ENCODE measurements at places on chromosomes 16 and 17.

GRCh38 chr17:78359997-78360370 lies at the start of gene SOCS3:
SOCS3 (minus strand) TSS chr17:78360077; CDS start chr17:78359095, 982 bp downstream.
- peak; percentile 95 for DNase-seq

GRCh38 chr17:17313350-17313991 lies 10.3 kb downstream of the NT5M start:
- DNase-seq: peak; percentile 64

- DNase-seq: no peak
These were observed 4.8 kb downstream of the LHX1 start for GRCh38 chr17:36942019-36942599.

GRCh38 chr16:85757341-85757822 lies 6.5 kb upstream of the C16orf74 start:
- no peak for DNase-seq

DNA sequence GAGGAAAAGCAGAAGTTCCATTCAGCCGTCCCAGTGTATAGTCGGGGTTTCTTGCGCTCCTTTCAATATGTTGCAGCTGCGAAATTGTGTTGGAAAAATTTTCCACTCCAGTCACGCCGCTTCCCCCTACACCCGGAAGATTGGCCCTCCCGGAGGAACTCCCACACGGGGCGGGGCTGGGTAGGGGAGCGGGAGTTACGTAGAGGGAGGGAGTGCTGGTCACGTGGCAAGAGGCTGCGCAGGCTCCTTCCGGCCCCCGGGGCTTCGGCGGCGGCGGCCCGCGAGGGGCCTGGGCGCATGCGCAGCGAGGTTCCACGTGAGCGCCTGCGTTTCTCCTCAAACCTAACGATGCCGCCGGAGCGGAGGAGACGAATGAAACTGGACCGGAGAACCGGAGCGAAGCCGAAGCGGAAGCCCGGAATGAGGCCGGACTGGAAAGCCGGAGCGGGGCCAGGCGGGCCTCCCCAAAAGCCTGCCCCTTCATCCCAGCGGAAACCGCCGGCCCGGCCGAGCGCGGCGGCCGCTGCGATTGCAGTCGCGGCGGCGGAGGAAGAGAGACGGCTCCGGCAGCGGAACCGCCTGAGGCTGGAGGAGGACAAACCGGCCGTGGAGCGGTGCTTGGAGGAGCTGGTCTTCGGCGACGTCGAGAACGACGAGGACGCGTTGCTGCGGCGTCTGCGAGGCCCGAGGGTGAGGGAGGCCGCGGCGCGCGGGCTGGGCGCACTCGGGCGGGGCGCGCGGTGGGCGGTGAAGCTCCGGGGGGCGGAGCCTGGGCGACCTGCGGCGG lies at the start of gene UTP18:
Gene UTP18 (plus strand): TSS at position 310 of the 787 bp plus-strand sequence. CDS start 39 bp downstream, at position 349.
- DNase-seq: peak; percentile 94

DNA sequence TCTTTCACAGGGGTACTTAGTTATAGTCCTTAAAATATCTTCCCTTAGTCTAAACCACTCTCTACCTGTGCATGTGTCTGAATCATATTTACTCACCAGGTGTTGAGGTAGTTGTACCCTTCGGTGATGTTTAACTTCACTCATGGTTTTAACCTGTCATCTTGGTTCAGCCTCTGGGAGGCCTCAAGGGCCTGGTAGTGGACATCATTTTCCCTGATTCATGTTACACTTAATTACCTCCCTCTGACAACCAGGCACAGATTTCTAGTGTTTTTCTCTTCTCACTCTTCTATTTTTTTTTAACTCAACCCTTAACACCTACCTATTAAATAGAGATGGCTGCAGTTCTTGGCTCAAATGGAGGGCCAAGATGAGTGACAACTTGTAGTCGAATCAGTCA lies 505.4 kb downstream of the TMEM114 start:
- DNase-seq: no peak

DNA sequence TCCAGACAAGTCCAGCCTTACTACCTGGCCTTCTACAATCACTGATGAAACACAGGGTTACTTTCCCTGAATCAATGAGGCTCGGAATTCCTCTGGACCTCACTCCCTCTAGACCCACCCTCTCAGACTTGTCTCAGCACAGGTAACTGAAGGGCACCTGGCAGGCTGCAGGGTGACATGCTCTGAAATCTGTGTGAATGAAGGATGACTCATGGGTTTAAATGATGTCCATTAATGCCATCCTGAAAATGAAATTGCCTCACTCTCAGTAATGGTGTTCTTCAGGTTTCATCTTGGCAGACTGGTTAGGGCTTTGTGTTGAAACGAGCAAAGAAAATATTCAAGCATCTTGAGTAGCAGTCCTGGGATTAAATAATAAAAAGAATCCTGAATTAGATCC lies 134.4 kb downstream of the MAF start:
- no peak for DNase-seq

DNA sequence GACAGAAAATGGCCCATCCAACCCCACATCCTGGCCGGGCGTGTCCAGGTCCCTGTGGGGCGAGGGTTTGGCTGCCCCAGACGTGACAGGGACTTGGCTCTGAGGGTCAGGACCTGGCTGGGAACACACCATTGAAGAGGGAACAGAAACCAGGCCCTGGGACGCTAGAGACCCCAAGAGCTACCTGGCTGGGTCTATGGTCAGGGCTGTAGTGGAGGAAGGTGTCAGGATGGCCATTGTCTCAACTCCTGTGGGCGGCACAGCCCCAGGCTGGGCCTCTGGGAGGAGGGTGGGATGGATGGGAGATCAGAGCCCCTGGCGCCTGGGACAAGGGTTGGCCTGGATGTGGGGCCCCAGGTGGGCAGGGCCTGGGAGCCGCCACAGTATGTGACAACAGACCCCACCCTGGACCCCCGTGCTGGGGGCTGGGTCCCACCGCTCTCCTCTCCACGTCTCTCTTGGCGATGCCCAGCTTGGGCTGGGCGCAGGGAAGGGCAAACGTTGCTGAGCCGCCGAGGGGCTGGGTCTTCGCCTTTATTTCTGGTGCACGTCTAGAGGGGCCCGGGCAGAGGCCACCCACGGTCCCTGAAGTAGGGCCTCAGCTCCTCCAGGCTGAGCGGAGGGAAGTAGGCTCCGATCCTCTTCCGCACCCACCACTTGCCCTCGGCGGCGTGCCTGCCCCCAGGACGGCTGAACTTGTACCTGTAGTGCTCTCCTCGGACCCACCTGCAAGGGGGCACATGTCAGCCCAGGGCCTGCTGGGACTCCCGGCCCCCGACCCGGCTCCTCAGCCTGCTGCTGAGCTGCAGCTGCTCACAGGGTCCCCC lies 53.7 kb upstream of the GNG13 start:
- DNase-seq: no peak

DNA sequence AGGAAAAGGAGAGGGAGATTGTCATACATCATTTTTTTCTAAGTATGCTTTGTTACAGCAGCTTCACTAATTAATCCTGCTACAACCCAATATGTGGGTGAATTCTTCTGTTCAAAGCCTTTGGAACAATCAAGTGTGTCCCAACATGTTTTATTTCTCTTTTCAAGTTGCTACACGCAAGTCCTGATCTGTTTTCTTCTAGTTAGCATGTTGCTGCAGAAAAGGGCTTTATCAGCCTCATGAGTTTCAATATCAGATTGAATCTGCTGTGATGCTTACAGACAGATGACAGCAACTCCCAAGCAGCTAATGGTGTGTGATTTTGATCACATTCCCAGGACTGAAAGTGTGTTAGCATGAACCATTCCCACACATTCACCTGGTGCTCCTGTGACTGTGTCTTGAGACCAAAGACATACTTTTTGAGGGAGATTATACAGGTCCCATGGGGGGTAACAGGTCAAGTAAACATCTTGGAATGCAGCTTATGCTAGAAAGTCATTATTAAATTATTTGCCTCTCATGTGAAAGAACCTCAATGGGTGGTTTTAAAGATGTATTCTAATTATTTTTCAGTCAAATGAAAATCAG lies 96.9 kb upstream of the KCNJ16 start:
- no peak for DNase-seq

GRCh38 chr17:31446195-31446967 lies 54.9 kb downstream of the RAB11FIP4 start:
- no peak for DNase-seq

DNA sequence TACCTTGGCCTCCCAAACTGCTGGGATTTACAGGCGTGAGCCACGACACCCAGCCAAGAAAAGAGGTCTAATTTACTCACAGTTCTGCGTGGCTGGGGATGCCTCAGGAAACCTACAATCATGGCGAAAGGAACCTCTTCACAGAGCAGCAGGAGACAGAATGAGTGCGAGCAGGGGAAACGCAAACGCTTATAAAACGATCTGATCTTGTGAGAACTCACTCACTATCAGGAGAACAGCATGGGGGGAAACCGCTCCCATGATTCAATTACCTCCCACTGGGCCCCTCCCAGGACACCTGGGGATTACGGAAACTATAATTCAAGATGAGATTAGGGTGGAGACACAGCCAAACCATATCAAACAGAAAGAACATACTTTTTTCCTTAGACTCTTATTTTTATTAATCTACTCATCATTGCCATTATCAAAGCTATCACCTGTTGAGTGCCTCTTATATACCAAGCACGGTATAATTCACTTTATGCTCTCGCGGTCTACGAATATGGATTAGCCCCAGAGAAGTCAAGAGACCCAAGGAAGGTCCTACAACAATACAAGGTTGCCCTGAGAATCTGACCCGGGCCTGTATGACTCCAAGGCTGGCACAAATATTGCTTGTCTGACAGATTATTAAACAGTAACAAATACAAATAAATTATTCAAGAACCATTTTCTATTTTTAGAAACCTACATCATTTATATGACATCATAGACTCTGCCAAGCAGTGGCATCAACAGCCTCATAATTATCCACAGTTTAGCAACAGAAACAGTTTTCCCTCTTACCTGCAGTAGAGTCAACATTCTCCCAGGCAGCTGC lies 2.4 kb downstream of the POLR3K start:
- DNase-seq: no peak

- no peak for DNase-seq
These were observed 28.2 kb downstream of the BCO1 start for GRCh38 chr16:81266680-81267095.

GRCh38 chr16:84495506-84495905 lies 9.0 kb downstream of the MEAK7 start:
- no peak for DNase-seq

DNA sequence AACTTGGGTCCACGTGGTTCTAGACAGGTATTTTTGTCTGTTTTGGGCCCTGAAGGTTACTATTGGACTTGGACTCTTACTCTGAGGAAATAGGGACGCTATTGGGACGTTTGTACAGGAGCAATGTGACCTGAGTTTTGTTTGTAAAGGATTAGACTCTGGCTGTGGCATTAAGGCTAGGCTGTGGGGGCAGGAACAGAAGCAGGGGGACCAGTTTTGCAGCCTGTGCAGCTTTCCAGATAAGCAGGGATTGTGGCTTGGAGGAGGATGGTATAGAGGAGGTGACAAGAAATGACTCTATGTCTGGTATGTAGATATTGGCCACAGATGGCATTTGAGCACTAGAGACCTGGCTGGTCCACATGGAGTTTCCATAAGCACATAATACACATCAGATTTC lies 12.8 kb downstream of the NOD2 start:
- no peak for DNase-seq

DNA sequence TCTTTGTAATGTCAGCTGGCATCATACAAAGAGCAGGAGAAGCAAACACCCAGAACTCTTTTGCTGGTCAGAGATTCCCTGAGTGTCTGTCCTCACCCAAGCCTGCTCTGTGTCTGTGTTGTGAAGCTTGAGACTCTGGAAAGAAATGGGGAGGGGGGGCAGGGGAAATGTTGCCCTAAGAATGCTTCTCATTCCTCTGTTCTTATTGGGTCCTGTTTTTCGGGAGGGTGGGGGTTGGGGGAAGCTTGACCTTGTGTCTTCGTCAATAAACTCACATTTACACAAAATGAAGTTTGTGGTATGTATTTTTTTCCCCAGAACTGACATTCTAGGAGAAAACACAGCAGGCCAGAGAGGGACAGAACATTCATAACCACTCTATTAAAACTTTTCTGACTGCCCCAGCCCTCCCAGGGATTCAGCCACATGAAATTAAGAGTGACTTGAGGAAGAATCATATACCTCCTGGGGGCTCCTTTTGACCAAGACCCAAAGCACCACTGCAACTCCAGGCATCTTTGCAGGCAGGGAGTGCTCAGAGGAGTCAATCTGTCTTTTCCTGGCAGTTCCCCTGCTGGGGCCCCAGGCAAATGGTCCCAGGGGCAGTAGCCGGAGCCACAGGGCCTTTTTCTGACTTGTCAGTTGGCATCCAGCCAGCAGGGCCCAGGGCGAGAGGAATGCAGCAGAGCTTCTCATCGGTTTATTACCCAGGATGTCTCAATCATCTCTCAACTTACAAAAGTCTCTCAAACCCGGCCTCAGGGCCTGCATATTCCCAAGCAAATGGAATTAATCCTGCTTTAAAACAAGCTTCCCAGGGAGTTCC lies 5.1 kb upstream of the RASL10B start:
- DNase-seq: no peak

GRCh38 chr16:80274576-80275191 lies 266.1 kb upstream of the DYNLRB2 start:
- no peak for DNase-seq

DNA sequence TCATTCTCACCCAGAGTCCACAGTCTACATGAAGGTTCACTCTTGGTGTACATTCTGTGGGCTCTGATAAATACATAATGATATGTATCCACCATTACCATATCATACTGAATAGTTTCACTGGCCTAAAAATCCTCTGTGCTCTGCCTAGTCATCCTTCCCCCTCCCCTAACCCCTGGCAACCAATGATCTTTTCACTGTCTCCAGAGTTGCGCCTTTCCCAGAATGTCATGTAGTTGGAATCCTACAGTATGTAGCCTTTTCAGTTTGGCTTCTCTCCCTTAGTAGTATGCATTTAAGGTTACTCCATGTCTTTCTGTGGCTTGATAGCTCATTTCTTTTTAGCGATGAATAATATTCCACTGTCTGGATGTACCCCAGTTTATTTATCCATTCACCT lies 101.3 kb downstream of the NOG start:
- DNase-seq: no peak

- peak; percentile 68 for DNase-seq
These were observed 10.7 kb upstream of the MEAK7 start for GRCh38 chr16:84514874-84515835.

DNA sequence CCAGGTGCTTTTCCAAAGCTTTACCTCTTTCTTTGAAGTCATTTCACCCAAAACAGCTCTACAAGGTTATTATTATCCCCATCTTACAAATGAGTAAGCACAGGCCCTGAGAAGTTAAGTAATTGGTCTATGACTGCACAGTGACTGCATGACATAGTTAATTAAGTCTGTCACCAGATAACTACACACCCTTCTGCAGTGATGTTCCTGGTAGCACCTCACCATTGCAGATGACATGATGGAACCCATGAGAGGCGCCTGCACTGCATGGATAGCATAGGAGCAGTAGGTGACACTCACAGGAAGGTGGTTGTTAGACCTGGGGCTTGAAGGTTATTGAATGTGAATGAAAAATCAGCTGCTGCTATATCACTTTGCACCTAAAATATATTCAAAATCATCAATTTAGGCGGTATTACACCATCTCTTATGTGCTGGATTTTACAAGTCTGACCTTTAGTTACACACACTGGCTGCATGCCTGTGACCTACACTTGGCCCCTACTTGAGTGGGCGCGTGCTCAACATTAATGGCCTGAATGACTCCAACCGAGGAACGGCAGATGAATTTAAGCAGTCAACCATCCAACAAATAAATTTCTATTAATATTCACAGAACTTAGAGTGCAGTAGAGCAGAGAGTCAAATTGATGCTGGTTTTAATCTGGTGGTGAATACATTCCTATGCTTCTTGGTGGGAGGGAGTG lies 239.6 kb downstream of the CDH11 start:
- no peak for DNase-seq

GRCh38 chr17:1766382-1767135 lies 4.7 kb downstream of the SERPINF1 start:
- no peak for DNase-seq

GRCh38 chr17:73654241-73654640 lies 10.0 kb upstream of the SDK2 start:
- DNase-seq: no peak

- DNase-seq: no peak
These were observed 22.5 kb downstream of the METRNL start for GRCh38 chr17:83101805-83102480.

Measured in activated T-cell treated with anti-CD3 and anti-CD28 coated beads for 24 hours (primary cell).